Stimulated activated CD8-positive, alpha-beta memory T cell treated with anti-CD3 and anti-CD28 coated beads, Interleukin-7, amount 100 ng/mL, for 24 hours (primary cell): ENCODE measurements at places on chromosomes 1 and 21.

DNA sequence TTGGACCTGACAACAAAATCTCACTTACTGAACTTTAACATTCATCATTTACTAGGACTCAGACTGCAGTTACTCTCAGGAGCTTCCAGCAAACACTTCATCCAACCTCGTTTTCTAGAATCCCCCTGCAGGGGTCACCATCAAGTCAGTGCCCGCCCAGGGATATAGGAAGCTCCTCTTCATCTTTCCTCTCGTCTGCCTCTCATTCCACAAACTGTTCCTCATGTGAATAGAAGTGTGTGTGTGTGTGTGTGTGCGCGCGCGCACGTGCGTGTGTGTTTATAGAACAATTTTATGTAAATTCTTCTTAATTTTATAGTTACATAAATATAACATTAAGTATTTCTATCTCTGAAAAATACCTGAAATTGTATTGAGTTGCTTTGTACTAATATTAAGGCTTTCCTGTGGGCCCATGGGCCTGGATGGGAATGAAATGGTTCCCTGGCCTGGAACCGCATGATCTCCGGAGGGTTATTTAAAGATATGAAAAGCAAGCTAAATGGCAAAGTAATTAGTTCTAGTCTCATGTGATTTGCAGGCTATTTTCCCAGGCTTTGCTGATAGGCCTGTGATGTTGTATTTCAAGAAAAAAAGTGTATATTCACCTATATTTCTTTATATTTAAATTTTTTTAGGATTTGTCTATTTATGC is 21.7 kb upstream of the ABCD3 start:
- no peak for DNase-seq

- DNase-seq, result no peak
Measured at GRCh38 chr21:34274001-34274400, 89.8 kb upstream of the KCNE2 start.

GRCh38 chr1:181222972-181223505 is 134.5 kb downstream of the IER5 start:
- no peak for DNase-seq

DNA sequence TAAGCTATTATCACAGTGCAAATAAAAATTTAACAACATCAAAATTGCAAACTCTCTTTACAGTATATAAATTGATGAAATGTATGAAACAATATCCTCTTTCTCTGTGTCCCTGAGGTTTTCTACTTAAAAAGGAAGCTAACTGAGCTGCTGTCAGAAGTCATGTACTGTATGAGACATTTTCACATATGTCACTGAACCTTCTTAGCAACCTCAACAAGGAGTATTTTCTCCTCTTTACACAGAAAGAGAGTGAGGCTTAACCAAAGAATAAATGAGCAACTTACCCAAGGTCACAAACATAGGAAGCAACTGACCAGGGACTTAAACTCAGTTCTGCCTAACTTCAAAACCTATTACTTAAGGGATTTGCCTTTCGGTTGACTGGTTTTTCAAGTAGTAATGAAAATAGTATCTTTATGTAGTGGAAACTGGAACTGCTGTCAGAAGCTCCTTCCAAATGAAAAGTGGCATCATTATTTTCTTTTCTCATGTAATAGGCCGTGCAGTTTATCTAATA is 288.9 kb downstream of the LRRIQ3 start:
- no peak for DNase-seq

DNA sequence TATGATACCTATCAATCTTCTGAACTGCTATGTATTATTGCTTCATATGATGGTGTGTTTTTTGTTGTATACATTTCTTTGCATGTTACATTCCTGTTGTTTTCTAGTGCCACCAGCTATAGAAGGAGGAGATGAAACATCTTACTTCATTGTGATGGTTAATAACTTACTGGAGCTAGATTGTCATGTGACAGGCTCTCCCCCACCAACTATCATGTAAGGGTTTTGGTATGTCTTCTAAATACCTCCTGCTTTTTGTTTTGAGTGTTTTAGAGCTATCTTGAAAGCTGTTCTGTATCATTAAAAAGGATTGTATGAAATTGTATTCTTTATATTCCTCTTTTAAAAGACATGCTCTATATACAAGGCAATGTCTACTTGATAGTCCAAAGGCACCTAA is 282.7 kb downstream of the HMCN1 start:
- DNase-seq, result no peak

DNA sequence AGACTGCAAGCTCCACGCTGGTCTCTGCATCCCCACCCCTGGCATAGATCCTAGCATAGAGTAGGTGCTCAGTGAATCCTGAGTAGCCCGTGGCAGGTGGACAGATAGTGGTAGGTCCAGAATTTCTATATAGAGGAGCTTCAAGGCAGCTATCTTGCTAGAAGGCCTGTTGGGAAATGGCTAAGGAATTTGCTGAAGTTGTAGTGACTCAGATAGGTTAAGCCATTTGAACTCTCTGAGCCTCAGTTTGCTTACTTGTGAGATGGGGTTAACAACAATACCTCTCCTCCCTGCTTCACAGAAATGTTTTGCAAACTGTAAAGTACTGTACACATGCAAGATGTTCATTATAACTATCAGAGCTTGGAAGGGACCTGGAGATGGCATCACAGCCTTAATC is 23.4 kb upstream of the EPHB2 start:
- DNase-seq, result no peak

- DNase-seq, result no peak
Measured at GRCh38 chr1:38135625-38136414, 89.2 kb upstream of the POU3F1 start.

DNA sequence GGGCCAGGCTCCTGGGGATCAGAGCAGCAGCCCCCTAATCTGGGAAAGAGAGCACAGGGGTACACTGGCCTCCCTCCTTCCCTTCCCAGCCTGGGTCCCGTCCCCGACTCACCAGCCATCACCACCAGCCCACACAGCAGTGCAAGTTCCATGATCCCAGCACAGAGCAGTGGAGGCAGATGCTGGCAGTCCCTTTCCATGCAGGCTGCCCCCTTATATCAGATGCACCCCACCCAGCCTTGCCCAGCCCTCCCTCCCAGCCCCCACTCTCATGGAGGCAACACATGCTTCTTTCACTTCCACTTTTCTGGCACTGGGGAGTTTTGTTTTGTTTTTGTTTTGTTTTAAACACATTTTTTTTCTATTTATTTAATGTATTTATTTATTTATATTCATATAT is at the start of gene PLA2G2D:
TSS of gene PLA2G2D (minus strand) at position 190 of the 400 bp plus-strand sequence. CDS start at position 152, 38 bp downstream.
- DNase-seq, result no peak

DNA sequence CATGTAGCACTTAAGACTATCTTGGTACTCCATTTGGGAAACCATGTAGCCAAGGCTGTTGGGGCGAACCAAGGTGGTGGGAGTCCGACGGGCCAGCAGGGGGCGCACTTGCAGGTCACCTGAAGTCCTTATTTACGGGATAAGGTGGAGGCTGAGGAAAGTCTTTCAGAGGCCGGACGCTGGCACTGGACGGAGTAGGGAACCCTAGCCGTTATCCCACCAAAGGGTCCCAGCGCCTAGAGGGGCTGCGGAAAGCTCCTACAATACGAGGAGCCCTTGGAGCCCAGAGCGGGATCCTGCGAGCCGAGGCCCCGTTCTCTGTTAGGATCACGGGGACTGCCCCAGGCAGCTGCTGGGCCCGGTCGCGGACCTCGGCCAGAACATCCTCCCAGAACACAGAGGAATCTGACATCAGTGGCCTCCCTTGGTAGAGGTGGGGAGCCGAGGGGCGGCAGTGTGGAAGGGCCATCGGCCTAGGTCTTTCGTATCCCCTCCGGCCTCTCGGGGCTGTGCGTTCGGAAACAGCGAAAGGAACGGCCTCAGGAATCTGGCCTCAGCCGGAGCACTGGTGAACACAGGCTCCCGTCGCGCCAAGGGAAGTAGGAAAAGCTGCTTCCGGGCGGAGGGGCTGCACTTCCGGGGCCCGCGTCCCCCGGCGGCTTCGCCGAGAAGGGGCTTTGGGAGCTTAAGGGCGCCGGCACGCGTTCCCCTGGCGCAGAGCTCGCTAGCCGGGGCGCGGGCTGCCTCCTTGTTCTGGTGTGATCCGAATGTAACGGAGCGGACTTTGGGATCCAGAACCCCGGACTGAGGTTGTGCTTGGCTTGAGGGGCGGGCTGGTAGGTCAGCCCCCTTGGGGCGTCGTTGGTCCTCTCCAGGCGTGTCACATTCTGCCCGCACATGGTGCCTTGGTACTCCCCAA is 29.9 kb upstream of the RPTN start:
- DNase-seq, result peak; percentile 64

- DNase-seq, result no peak
Measured at GRCh38 chr1:156559797-156560385, 12.5 kb downstream of the IQGAP3 start.

DNA sequence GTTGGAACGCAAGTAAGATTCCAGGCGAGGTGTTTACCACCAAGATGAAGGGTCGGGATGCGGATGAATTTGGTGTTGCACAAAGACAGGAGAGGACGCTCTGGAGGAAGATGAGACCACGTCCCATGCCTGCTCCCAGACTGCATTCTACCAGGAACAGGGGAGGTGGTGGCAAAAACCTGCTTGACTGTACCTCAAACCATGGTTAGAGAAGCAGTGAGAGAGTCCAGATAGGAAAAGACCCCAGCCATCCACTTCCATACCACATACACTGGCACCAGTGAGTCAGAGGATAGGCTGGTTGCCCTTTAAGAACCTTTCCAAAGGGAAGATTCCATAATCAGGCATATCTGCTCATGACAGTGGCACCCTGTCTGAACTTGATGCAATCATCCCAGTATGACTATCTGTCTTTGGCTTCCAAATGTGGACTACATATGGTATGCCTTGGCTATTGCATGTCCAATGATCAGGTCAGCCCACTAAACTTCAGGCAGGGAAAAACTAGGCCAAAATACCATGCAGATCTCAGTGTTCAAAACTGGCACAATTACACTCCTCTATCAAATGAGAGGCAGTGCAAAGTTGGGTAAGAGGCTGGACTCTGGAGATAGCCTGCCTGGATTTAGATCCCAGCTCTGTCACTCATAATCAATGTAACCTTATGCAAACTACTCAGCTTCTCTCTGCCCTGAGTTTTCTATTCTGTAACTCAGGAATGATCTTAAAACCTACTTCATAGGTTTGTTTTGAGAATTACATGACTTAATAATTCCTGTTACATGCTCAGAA is 20.6 kb downstream of the NPR1 start:
- DNase-seq, result no peak

DNA sequence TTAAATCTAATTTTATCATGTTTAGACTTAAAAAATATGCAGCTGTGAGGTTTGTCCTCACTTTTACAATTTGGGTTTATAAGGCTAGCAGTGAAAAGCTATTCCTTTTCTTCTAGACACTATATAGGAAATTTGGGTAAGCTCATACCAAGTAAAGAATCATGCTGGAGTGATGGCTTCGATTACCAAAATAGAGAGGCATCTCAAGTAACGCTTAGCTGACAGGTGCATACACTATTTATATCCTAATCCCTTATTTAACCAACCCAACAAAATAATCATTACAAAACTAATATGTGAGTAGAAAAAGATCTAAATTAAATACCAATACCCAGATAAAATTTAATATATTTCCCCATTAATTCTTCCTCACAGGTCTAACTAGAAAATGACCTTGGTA is 193.2 kb downstream of the LHX8 start:
- DNase-seq, result no peak

- no peak for DNase-seq
Measured at GRCh38 chr1:202276920-202277319, 64.8 kb downstream of the UBE2T start.

GRCh38 chr1:55560266-55560665 is 345.1 kb upstream of the USP24 start:
- DNase-seq, result no peak

GRCh38 chr1:160997323-160998038 is 23.5 kb downstream of the F11R start:
- peak; percentile 10 for DNase-seq

GRCh38 chr1:11955221-11955620 is 20.7 kb downstream of the PLOD1 start:
- DNase-seq, result no peak

DNA sequence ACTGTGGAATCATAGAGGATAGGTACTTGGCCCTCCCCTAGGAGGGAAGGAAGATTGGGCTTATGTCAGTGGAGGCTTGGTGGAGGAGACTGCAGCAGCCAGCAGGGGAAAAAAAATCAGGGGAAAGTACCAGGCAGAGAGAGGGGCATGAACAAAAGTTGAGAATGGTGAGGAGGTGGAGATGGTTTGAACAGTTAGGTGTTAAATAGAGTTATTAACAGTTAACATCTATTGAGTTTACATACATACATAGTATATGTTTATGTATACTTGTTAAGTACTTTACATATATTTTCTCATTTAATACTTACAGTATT is 136.5 kb upstream of the HNRNPU start:
- DNase-seq, result no peak

- DNase-seq, result no peak
Measured at GRCh38 chr1:84960371-84960770, 36.5 kb downstream of the MCOLN2 start.

DNA sequence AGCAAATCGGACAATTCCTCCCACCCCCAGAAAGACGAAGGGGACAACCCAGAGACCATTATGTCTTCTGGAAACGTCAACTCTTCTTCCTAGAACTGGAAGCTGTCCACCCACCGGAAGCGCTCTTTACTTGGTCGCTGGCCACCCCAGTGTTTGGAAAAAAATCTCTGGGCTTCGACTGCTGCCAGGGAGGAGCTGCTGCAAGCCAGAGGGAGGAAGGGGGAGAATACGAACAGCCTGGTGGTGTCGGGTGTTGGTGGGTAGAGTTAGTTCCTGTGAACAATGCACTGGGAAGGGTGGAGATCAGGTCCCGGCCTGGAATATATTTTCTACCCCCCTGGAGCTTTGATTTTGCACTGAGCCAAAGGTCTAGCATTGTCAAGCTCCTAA is 3.2 kb downstream of the S1PR1 start:
- no peak for DNase-seq

DNA sequence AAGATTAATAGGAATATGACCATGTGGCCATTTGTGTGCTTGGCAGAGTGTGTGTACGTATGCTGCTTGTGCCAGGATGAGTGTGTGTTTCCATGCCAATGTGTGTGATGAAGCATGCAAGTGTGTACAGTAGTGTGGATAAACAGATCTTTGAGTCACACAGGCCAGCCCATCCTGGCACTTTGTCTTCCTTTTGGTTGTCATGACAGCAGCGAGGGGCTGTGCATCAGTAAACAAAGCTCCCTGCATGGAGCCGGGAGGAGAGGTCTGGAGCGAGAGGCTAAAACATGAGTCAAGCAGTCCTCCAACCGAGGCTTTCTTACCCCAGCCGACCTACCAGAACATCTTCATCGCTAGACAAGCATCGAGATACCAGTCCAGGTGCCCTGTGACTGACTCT is 221.2 kb downstream of the CACNA1E start:
- DNase-seq, result no peak

DNA sequence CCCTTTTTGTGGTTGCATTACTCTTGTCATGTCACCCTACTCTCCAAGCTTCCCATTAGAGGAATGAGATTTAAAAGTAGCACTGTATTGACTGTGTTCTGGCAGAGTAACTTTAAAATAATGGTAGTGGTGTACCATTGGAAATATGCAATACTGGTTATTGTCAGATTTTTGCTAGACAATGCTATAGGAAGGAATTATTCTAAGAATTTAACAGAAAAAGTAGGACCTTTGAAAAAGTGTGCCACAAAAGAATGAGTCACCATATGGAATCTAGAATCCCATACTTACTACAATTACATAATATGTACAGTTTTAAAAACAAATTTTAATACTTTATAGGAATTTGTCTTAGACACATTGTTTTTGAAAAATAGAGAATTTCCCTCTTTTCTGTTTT is 13.8 kb downstream of the MIER1 start:
- DNase-seq, result no peak

- DNase-seq, result no peak
Measured at GRCh38 chr1:17567582-17567981, 28.1 kb downstream of the ARHGEF10L start.

- DNase-seq, result no peak
Measured at GRCh38 chr1:94559921-94560320, 18.4 kb upstream of the F3 start.
